Dorsolateral prefrontal cortex (tissue), 122 donors: ENCODE measurements at places on chromosomes 5 and 9. TPM values are rescaled to one million over a fixed set of nuclear protein-coding genes. Genes with fewer than 3 reads are reported as not detected.

Gene OR1J1
- not detected for total RNA-seq

Gene PCDHA6
- 14.5 TPM for total RNA-seq

Gene C9orf50
- 1.3 TPM for total RNA-seq

Gene KCNN2
- total RNA-seq, result 30.7 TPM

Gene SLC35D2
- total RNA-seq, result 27.6 TPM

Gene SPINK6
- total RNA-seq, result not detected

Gene PCDHB16
- 8.2 TPM for total RNA-seq
